ENCODE measurements at places on chromosomes 7 and 10. TPM values are rescaled to one million over a fixed set of nuclear protein-coding genes. Genes with fewer than 3 reads are reported as not detected.

C10orf105 gene
- 0.71 TPM for total RNA-seq

ALOX5 gene
- total RNA-seq: 6.7 TPM

EGR2 gene
- total RNA-seq: 0.67 TPM

DNA sequence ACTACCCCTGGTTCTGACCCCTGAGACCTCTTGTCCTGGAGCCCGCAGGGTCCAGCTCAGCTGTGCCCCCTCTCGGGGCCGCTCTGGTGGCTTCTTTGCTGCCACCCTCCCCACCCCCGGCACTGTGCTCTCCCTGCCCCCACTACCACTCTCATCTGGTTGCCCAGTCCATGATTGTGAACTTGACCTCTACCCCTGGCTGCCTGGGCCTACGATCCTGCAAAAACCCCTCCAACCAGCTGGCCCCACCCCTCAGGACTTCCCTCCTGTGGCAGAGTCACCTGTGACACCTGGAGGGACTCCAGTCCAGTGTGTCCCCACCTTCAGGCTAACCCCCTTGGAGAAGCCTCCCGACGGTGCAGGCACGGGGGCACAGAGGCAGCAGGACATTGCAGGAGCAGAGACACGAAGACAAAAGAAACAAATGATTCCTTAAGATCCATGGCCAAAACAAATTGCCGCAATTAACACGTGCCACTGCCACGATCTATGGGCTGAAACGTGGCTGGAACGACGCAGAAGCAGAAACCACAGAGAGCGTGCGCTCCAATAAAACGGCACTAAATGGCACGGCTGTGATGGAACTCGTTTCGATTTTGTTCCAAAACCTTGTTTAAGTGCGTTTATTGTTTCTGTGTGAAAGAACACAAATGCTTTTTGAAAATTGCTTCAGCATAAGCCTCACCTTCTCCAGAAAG is 72.0 kb downstream of the PARP12 start:
- no peak for DNase-seq

GRCh38 chr7:100418930-100419659 is 9.4 kb downstream of the ZCWPW1 start:
- DNase-seq: no peak

- no peak for DNase-seq
These were observed 25.3 kb upstream of the ZNF716 start for GRCh38 chr7:57424515-57425238.

DNA sequence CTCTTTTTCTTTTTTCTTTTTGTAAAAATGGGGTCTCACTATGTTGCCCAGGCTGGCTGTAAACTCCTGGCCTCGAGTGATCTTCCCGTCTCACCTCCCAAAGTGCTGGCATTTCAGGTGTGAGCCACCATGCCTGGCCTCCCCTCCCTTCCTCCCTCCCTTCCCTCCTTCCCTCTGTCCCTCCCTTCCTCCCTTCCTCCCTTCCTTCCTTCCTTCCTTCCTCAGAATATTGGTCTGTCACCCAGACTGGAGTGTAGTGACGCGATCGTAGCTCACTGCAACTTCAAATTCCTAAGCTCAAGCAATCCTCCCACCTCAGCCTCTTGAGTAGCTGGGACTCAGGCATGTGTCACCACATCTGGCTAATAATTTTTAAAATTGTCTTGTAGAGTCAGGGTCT is 8.4 kb downstream of the AGAP3 start:
- DNase-seq: no peak

DNA sequence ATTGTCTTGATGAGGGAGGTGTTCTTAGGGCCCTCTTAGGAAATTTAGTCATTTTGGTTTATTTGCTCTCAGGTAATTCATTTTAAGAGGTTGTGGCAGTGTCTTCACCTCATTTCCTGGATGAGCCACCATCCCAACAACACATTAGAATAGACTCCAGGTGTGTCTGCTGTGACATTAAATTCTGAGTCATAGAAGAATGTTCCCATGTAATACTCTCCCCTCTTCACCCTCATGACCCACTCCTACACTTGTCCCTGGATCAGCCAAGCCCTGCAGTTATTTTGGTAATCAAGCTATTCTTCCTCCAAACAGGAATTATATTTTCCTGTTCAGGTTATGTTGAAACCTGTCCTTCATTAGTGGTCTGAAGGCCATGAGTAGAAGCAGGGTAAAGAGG is 944.1 kb downstream of the SORCS3 start:
- no peak for DNase-seq

GRCh38 chr7:45682836-45683555 is 108.8 kb downstream of the ADCY1 start:
- DNase-seq: no peak

- no peak for DNase-seq
These were observed 52.8 kb downstream of the P4HA1 start for GRCh38 chr10:73043766-73044377.

DNA sequence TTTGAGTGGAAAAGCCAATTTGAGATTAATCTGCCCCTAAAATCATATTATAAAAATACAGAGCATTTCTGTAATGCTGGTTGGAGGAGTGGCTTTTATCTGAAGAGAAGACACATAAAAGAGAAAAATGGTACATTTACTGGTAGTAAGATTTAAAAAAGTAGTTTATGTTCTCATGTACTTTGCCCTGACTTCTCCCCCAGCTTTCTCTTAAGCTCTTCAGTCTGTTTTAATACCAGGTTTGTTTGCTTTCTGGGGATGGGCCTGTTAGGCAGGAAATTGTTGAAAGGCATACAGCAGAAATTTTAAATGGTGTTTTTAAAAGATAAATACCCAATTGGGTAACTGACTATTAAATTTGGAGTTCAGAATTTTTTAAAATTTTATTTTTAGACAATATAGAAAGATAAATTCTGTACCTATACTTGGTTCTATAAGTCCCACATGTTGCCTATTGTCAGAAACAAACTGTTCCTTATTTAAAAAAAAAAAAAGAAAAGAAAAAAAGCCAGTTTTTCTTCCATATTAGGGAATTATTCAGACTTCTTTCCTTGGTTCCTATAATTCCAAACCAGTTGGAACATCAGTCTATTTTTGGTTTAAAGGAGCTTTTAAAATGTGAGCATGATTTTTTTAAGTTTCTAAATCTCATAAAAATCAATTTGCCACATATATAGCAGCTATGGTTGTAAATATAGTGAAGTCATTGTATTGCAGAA is 136.6 kb downstream of the ARID5B start:
- DNase-seq: no peak

Data from activated CD4-positive, alpha-beta T cell treated with anti-CD3 and anti-CD28 coated beads, Interleukin-2, amount 10 ng/mL, durations not matched to agents 7 days and 5 days (primary cell).